Posterior vena cava (tissue), 2 donors: ENCODE measurements at places on chromosomes 16 and 17.

- peak; percentile 44 for DNase-seq
Observed at GRCh38 chr16:29737713-29738112, 8.1 kb downstream of the C16orf54 start.

DNA sequence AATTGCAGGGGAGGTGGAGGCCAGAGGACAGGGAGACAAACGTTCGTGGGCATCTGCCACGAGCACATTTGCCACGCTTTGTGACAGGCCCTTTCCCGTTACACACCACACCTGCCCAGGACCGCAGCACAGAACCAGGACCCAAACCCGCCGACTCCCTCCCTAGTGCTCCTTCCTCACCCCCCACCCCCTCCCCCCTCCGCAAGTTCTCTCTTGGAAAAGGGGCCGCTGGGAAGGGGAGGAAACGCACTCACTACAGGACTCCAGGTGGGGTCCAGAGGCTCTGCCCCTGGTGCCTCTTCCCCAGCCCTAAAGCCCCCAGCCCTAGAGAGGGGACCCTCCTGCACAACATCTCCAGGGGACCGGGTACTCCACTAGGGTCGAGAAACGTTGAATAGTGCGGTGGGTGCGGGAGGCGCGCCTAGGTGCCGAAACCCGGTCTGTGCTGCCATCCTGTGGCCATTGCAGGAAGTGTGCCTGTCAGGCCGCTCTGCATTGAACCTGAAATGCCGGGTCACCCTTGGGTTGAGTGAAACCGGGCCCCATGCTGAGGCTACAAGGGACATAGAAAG, 21.9 kb upstream of the EIF1 start:
- DNase-seq: peak; percentile 95

GRCh38 chr17:63601439-63602371, 1.0 kb downstream of the TACO1 start:
- no peak for DNase-seq

DNA sequence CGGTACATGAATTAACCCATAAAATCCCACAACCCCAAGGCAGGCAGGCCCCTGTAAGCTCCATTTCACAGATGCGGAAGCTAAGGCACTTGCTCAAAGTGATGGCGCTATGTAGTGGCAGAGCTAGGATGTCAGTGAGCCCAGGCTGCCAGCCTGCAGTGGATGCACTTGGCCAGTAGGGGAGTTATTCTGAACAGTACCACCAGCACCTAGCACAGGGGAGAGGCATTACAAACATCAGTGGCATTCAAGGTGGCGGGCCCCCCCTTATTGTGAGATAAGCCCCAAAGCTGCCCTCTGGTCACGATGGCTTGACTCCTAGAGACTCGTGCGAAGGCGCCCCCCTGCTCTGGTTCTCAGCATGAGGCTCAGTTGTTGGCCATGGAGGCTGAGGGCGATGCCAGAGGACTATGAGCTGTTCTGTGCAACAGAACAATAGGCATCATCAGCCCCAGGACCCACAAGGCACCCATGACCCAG, 33.8 kb downstream of the GTF3C1 start:
- no peak for DNase-seq

- peak; percentile 85 for DNase-seq
Observed at GRCh38 chr16:48384520-48385252, 527 bp downstream of the SIAH1 start.

GRCh38 chr16:19304750-19305149, 19.2 kb downstream of the CLEC19A start:
- no peak for DNase-seq

- no peak for DNase-seq
Observed at GRCh38 chr17:77366206-77366557, 225.4 kb downstream of the SEC14L1 start.

GRCh38 chr16:86549076-86549892, 5.8 kb downstream of the MTHFSD start:
- DNase-seq: peak; percentile 58

- DNase-seq: peak; percentile 80
Observed at GRCh38 chr16:55500530-55501011, 8.3 kb upstream of the LPCAT2 start.

DNA sequence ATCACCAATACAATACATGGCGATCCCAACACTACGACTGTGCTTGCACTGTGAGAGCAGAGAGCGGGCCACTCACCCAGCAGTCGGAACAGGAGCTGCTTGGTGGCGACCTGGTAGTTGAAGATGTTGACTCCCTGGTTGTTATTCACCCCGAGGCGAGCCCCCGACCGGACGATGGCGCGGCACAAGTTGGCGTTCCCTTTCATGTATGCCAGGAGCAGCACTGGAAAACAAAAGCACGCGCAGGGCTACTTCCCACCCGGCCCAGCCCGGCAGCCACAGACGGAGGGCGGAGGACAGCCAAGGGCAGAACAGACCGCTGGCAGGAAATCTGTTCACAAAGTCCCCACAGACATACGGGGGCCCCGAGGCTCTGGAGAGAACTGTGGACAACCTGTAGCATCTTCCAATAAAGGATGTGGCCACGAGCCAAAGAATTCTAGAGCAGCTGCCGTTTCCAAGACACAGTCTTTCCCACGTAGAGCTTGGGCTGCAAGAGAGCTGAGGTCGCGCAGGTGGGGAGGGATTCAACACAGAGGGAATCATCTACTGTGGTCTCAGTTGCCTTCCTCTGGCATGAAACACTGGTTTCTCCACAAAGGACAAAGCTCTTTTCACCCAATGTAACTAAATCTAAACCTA, 27.8 kb downstream of the CYB5D2 start:
- DNase-seq: no peak
